ENCODE measurements at places on chromosomes 12 and 14.

GRCh38 chr14:89394972-89395371 is 22.1 kb downstream of the FOXN3 start:
- DNase-seq, result no peak

- DNase-seq, result no peak
Measured at GRCh38 chr14:38278035-38278434, 22.1 kb upstream of the CLEC14A start.

- no peak for DNase-seq
Measured at GRCh38 chr12:124277394-124278241, 17.3 kb upstream of the RFLNA start.

- no peak for DNase-seq
Measured at GRCh38 chr14:94401083-94401482, 12.7 kb upstream of the SERPINA1 start.

DNA sequence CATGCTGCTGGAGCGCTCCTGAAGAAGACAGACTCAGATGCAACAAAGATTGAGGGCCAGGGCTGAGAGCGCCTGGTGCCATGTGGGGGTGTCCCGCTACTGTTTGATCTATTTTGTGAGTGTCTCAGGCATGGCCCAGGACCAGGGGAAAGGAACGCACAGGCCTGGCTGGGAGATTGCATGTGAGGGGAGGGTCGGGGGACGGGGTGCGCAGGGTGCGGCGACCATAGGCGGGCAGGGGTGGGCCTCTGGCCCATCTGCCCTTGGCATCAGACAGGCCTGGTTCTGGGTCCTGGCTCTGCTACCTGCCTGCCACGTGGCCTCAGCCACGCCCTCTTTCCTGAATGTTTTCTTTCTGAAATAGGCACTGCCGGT is 47.5 kb downstream of the BEGAIN start:
- no peak for DNase-seq

- DNase-seq, result peak; percentile 39
Measured at GRCh38 chr12:46788072-46788887, 37.5 kb downstream of the SLC38A4 start.

DNA sequence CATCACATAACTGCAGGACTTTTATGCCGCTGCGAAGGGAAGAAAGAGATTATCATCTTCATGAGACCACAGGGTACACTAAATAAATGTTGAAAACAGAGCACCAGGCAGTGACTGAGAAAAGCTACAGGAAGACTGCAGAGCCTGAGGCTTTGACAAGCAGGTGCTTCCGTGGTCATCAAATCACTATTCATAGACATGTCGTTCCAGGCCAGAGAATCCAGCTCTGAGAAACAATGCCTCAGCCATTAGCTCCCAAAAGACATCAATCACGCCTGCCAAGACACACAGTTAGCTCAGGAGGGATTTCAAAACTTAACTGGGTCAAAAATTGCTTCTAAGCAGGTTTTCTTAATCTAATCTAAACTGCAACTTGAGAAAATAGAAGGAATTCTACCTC is 47.2 kb upstream of the GARIN6 start:
- no peak for DNase-seq

DNA sequence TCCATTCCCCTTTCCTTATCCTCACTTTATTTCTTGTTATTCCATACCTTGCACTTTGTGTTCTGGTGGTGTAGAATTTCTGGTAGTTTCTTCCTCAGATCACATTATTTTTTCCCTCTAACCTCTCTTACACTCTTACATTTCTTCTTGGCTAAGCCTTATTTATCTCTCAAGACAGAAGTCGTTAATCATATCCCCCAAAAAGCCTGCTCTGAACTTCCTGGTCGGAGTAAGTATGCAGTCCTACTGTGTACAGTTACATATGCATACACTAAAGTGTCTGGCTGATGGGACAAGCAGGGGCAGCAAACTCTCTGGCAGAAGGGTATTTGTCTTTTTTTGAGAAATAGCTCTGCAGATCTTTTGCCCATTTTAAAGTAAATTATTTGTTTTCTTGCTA is 33.1 kb upstream of the USP15 start:
- no peak for DNase-seq

- DNase-seq, result no peak
Measured at GRCh38 chr14:85881935-85882334, 352.0 kb downstream of the FLRT2 start.

DNA sequence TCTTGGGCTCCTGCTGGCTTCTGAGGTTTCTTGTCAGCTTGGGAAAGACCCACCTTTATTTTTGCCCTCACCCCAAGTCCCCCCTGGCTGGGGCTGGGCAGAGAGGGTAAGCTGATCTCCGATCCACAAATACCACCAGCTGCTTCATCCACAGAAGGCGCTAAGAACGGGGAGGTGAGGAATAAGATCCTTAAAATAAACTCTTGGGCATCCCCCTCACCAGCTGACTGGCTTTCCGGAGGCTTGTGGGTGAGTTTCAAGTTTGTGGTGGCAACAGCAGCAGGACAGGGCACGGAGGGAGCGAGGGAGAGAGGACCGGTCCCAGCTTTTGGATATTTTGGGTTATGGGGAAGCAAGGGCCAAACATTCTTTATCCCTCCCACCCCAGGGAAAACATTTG is 20.8 kb upstream of the HSPB8 start:
- DNase-seq, result no peak

GRCh38 chr12:23356927-23357708 is 592.4 kb downstream of the SOX5 start:
- DNase-seq, result no peak

DNA sequence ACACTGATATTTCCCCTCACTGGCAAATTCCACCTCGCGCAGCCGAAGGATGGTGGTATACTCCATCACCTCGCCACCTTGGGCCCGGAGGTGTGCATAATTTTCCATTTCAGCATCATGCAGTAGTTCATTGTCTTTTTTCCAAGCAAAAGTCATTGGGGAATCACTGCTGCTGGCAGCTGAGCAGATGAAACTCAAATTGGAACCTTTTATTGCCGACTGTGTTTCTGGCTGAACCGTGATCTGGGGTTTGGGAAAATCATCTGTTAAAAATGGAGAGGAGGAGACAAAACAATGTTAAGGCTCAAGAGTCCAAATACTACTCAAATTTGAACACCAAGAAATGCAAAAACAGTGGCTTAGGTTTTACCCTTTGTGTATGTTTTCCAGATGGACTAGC is 39.7 kb downstream of the LRIG3 start:
- DNase-seq, result no peak

- DNase-seq, result no peak
Measured at GRCh38 chr12:130164216-130164542, 1.9 kb downstream of the FZD10 start.

GRCh38 chr12:89826468-89826867 is 117.8 kb upstream of the ATP2B1 start:
- no peak for DNase-seq

DNA sequence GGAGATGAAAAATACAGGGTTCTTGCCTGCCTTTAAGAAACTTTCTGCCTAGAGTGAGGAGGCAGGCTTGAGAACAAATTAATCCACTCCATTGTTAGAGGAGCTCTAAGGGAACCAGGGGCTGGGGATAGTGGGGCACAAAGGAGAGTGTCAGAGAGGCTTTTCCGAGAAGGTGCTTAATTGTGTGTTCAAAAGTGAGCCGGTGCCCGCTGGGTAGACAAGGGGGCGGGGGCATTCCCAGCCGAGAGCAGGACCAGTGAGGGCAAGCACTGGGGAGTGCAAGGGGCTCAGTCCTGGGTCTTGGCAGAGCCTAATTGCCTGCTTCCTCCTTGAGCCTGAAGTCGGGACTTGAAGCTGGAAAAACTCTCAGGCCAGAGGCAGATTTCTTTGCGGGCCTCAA is 377.4 kb downstream of the ETNK1 start:
- no peak for DNase-seq

- DNase-seq, result no peak
Measured at GRCh38 chr14:92847749-92848148, 53.6 kb downstream of the GOLGA5 start.

GRCh38 chr12:67073336-67073735 is 195.8 kb upstream of the CAND1 start:
- DNase-seq, result no peak

DNA sequence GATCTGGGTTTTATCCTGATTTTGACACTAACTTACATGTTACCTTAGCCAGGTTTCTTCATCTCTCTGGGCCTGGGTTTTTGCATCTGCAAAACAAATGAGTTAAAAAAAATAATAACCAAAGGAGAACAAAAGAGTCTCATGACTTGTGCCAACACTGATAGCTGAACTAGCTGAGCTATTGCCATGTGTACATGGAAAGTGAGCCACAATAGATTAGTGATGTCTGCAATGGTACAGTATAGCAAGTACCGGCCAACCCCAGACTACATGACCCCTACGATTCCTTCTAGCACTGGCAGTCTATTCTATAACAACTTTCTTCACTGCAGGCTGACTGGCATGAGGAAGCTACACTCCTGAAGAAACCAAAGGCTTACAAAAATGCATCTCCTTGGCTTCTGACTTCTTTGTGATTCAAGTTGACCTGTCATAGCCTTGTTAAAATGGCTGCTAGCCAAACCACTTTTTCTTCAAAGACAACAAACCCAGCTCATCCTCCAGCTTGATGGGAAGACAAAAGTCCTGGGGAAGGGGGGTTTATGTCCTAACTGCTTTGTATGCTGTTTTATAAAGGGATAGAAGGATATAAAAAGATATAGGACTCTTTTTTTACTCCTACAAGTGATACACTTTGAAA is 123.7 kb downstream of the DAD1 start:
- peak; percentile 78 for DNase-seq

DNA sequence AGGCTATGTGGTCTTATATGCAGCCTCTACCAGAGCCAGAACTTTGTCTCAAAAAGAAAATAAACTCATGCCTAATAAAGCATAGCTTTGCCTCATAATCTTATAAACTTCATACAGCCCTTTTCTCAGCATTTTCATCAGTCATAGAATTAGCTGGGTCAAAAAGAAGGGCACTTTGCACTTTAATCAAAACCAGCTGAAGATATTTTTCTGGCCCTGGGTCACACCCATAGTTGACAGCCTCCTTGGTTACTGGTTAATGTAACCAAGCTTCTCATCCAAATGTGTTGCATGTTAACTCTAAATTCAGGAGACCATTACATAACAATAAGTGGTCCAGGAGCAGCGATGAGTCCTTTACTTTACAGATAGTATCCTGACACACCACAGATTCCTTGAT is 558.2 kb downstream of the FLRT2 start:
- no peak for DNase-seq

DNA sequence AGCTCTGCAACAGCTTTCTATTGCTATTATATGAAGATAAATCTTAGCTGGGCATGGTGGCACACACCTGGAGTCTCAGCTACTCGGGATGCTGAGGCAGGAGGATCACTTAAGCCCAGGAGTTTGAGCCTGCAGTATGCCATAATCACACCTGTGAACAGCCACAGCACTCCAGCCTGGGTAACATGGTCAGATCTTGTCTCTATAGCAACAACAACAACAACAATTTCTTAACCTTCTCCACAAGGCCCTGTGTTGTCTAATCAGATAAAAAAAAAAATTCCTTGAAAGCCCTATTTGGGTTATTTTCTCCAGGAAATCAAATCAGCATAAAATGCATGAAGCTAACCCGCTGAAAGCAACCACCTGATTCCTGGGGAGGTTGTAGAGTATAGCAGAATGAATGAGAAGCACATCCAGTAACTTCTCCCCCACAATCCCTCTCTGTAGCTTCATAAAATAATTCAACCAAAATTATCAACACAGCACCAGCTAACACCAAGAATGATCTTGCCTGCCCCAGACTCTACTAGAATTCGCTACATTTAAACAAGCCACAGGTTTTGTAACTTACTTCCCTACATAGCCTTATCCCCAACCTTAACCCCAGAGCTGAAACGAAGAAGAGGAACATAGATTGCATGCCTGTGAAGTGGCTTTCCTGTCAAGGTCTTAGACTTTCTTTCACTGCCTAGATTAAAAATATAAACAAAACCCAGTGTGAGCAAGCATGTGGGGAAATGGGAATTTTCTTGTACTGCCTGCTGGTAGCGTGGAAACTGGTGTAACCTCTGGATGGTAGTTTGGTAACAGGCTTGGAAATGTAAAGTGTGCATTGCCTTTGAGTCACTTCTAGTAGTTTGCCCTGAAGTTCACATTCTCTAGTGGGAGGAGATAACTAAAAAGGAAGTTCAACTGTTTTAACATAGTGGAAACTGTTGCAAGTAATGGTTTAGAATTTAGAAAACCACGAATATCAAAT is 6.0 kb upstream of the STK38L start:
- peak; percentile 25 for DNase-seq

GRCh38 chr14:95577067-95577800 is 42.4 kb downstream of the GLRX5 start:
- DNase-seq, result no peak

GRCh38 chr14:30822080-30822571 is 52.2 kb upstream of the COCH start:
- DNase-seq, result no peak

DNA sequence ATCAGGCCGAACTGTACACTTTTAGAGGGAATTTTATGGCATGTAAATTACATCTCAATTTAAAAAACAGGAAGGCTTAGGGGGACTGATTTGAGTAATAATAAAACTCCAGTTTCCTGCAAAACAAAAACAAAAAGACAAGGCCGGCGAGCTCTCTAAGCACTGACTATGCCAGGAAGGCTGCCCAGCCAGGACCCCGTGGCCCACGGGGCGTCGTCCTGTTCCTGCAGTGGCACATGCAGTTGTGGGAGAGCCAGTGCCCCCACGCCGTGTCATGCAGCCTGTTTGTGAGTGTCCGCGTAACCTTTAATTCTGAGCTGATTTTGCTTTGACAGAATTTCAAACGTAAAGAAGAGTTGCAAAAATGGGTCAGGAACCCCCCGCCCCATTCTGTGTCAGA is 10.5 kb downstream of the XRCC3 start:
- no peak for DNase-seq

GRCh38 chr14:22886500-22887259 is 3.7 kb downstream of the REM2 start:
- peak; percentile 47 for DNase-seq

DNA sequence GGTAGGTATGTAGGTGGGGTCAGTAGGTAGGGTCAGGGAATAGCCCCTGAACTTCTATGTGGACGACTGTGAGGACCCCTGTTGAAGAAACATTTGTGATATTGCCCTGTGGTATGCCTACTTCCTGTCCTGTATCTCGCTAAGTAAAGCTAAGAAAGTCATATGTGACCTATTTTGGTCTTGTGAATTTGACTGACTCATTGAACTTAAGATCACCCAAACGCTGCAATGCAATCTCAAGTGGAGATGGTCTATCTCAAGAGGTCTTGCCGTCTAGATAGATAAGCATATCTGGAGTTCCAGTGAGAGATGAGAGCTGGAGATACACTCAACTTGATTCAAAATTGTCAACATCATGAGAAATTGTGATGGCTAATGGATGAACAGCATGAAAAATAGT is 73.8 kb downstream of the TRAFD1 start:
- peak; percentile 9 for DNase-seq

DNA sequence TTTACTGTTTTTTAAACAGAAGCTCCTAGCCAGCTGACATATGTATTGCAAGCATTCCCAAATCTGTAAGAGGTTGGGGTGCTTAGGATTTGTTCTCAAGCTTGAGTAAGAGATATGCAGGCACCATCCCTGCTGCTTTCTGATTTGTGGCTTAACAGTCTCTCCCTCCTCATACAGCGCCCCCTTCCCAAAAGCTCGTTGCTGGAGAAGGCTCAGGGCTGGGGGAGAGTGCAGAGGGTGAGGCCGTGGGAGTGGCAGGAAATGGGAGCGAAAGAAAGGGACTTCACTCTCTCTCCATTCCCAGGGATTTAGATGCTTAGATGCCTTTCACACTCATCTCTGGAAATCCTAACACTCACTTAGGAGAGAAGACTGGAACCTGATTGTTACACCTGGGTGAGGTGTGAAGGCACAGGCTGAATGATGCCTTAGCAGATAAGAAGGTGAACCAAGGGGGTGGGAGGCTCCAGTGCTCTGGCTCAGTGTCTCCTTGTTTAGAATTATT is 172.0 kb downstream of the C12orf75 start:
- DNase-seq, result no peak

- DNase-seq, result no peak
Measured at GRCh38 chr12:124554429-124555029, 12.9 kb downstream of the NCOR2 start.
